ENCODE measurements at places on chromosomes 4 and X.

DNA sequence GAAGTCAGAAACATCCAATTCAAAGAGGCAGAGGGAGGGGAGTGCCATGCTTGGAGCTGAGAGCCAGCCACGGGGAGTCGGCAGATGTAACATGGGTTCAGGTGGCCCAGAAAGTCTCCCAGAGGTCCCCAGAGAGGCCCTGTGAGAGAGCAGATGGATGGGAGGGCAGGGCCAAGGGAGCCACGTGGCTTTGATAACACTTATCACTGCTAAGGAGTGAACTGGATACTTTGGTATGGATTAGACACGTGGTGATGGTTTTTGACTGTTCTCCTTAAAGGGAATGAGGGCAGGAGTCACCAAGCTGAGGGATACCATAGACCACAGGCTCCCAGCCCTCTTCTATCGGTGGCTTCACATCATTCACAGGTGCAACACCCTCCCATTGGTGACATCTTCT lies 13.7 kb downstream of the CCKAR start:
- no peak for DNase-seq

- DNase-seq: no peak
Measured at GRCh38 chr4:48960988-48961635, 25.0 kb upstream of the CWH43 start.

DNA sequence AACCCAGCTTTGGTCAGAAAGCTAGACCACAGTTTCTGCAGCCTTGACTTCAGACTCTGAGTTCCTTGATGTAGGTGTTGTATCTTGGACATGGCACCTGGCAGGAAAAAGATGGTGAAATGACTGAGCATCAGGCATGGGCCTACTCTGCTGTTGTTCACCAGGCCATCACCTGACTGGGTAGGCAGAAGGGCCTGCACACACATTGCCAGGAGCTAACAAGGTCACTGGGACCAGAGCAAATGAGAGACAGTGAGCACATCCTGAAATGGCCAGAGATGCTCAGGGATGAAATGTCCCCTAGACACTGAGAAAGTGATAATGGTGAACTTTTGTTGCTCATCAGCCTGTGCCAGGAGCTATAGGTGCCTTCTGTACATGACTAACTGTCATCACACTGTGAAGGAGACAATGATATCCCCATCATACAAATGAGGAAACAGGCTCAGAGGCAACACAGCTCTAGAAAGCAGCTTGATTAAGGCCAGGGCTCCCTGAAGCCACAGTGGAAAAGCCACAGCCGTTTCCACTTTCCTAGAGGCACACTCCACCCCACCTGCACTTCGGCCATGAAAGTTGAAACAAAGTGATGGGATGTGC lies 128.3 kb downstream of the TSPAN5 start:
- DNase-seq: no peak

- DNase-seq: no peak
Measured at GRCh38 chr4:180134091-180134866, 2108.9 kb upstream of the TENM3 start.

DNA sequence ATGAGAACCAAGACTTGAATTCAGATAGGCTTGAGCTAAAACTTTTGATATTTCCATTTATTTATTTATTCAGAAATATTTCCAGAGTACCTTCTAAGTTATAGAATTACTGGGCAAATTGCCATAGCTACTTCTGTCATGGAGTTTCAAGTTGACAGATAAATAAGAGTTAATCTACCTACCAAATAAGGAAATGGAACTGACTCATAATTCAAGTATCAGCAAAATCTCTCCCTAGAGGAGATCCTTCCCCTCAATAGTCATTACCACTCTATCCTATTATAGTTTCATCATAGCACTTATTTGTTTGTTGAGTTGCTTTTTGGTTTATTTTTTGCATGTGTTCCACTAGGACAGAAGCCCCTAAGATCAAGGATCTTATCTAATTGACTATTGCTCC lies 48.8 kb upstream of the CCSER1 start:
- DNase-seq: no peak

DNA sequence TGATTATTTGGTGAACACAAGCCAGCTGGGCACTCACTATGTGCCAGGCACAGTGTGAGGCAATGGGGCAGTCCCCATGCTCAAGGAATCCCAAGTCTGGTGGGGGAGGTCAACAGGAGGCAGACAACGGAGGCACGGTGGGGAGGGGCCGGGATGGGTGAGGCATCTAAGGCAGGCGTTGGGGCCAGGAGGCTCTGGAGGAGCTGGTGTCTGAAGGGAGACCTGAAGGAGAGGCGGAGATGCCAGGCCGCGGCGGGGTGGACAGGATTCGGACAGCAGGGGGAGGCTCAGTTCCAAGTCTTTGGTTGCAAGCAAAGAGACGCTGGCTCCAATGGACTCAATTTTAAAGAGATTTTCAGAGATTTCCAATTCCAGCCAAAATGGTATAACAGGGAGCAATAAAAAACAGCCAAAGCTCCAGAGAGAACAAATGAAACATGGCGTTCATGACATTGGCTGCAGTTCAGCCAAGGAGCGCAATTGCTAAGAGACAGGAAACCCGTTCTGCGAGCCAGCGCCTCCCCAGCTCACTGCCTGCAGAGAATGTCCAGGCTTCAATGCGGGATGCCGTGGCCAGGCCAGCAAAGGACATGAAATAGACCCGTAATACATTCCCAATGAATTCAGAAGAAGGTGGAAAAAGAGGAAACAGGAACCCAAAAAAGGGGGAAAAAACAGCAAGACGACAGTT lies 105.2 kb upstream of the LRPAP1 start:
- no peak for DNase-seq

DNA sequence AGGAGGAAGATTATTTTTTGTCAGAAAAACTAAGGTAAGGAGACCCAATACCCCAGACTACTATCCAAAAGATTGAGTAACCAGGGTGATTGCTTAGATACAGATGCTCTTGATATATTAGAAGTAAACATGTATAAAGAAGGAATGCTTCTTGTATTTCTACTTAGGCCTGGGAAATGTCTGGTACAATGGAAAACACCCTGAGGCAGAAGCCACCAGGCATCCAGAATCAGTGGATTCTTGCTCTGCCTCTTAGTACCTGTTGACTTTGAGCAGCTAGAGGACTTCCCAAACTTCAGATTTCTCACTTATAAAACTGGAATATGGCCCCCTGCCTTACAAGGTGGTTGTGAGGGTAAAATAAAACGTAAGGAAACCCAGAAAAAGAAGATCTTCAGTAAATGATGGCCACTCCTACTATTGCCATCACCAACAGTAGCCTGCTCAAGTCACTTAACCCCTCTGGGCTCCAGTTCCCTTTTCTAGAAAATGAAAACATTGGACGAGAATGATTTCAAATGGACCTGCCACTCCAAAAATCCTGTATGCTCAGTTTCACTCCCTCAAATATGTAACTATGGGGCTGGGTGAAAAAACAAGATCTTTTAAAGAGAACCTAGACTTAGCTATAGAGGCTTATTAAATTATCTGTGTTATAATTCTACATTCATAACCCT lies 56.6 kb downstream of the AMELX start:
- no peak for DNase-seq

GRCh38 chr4:46975812-46976553 lies 17.4 kb downstream of the GABRA4 start:
- DNase-seq: no peak

DNA sequence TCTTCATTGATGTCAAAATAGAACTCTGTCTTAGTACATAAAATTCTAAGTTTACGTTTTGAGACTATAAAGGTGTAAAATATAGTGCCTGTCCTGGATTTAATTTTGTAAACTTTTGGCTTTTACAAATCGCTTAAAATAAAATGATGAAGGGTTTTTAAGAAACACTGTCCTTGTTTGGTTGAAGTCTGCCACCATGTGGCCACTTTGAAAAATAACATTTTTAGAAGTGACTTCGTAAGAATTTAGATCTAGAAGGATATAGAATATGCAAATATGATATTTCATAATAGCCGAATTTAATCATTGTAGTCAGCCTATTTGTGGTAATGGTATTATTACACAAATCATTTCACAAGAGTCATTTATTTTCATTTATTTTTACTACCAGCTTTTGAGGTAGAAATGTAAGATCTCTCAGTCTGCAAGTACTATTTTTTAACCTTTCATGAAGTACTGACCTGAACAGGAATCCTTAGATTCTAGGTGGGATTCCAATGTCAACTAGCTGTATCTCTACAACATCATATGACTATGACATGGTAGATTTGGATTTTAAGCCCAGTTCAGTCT lies 31.0 kb upstream of the FAT4 start:
- no peak for DNase-seq

GRCh38 chr4:99013884-99014523 lies 18.5 kb downstream of the METAP1 start:
- no peak for DNase-seq

DNA sequence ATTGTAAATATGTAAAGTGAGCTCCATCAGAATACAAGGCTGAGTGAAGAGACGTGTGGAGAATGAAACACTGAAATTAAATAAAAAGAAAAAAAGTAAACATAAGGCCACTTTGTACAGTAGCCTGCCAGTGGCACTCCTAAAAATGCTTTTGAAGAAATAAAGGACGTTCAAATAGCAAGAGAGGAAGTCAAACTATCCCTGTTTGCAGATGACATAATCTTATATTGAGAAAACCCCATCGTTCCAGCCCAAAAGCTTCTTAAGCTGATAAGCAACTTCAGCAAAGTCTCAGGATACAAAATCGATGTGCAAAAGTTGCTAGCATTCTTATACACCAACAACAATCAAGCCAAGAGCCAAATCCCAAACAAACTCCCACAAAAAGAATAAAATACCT lies 24.2 kb downstream of the RASSF6 start:
- no peak for DNase-seq
